Stimulated activated CD8-positive, alpha-beta memory T cell treated with anti-CD3 and anti-CD28 coated beads, Interleukin-2, amount 100 ng/mL, for 1 hour (primary cell): ENCODE measurements at places on chromosomes 7 and 10.

DNA sequence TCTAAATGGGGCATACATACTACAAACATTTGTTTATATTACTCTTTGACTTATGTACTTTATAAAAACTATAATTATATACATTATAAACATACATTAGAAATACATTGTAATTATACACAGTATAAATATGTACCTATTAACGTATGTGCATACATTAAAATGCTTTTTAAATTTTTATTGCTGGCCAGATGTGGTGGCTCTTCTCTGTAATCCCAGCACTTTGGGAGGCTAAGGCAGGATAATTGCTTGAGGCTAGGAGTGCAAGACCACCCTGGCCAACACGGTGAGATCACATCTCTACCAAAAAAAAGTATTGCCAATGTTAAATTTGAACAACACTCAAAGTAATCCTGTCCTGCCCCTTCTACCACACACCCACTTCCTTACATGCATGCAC, 1037.0 kb downstream of the GRM8 start:
- DNase-seq, result no peak

- no peak for DNase-seq
Observed at GRCh38 chr7:39069031-39069430, 91.3 kb downstream of the POU6F2 start.

DNA sequence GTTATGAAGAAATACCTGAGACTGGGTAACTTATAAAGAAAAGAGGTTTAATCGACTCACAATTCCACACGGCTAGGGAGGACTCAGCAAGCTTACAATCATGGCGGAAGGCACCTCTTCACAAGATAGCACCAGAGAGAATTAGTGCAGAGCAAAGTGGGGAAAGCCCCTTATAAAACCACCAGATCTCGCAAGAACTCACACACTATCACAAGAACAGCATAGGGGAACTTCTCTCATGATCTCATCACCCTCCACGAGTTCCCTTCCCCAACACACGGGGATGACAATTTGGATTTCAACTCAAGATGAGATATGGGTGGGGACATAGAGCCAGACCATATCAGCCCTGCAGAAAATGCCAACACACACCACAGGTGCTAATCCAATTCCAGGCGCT, 218.7 kb downstream of the PARD3 start:
- no peak for DNase-seq

- no peak for DNase-seq
Observed at GRCh38 chr10:80141696-80142460, 9.3 kb downstream of the PLAC9 start.

DNA sequence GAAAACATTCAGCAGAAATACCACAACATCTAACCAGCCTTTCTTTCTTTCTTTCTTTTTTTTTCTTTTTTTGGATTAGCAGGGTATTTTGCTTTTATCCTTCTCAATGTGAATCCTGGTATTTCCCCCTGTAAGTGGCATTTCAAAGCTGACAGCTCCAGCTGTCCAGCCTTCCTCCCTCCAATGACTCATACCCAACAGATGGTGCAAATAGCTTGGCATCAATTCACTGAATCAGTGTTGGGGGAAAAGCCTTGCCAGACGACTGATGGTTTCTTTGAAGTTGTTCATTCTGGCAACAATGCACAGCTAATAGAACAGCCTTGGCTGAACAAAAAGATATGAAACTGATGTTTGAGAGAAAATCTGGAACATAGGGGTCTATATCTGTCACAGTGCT, 316.8 kb upstream of the STEAP1 start:
- no peak for DNase-seq

- no peak for DNase-seq
Observed at GRCh38 chr10:114363745-114364454, 40.4 kb downstream of the AFAP1L2 start.

DNA sequence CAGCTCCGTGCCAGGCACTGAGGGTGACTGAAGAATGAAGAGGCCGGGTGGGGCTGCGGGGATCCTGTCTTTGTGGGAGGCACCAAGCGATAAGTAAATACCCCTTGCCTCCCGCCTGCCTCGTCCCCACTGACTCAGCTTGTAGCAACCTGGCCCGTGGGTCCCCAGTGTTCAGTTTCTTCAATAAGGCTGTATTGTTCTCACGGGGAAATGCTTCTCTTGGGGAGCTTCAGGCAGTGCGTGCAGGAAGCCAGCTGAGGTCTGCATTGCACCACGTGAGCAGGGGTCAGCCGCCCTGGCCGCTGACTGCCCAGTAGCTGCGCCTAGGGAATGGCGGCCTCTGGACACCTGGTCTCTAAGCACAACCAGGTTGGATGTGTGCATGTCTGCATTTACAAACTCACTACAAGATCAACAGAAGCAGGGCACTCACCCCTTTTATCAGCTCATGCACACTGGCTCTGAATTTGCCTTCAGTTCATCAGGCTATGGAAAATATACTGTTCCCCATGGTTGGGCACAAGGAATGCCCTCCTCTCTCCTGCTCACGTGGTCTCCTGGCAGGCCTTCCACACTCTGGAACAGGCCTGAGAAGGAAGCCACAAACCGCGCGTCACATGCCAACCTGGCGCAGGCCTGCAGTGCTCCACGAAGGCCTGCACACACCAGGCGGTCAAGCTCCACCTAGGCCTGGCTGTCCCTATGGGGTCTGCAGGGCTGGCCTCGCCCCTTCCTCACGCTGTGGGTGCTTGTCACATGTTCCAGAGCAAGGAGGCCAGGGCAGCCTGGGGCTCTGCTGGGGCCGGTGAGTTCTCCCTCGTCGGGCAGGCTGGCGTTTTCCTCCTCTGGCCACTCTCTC, 135.7 kb upstream of the RNF32 start:
- no peak for DNase-seq

DNA sequence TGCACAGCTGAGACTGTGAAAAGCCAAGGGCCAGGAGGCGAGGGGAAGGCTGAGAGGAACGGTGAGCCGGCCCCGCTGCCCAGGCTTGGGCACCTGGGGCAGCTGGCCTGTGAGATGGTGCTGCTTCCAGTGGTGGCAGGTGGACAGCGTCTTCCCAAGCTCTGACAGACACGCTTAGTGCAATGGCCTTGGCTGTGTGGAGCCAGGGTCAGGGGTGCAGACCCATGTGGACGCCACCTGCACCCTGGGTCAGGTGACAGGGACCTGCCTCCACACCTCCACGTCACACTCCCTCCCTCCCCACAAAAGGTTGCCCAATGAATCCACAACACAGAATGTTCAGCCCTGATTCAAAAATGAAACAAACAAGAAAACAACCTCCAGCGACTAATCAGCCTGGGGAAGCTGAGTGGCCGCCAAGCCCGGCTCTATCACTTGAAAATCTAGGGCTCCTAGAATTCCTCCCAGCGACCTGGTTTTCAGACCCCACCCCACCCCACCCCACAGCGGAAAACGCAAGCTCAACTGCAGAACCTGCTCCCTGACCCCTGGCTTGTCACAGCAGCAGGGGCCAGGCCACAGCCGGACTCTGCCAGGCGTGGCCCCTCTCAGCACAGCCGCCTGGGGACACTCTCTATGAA, 54.3 kb downstream of the PRKAG2 start:
- DNase-seq, result no peak
